ENCODE measurements at places on chromosomes 4 and X.

DNA sequence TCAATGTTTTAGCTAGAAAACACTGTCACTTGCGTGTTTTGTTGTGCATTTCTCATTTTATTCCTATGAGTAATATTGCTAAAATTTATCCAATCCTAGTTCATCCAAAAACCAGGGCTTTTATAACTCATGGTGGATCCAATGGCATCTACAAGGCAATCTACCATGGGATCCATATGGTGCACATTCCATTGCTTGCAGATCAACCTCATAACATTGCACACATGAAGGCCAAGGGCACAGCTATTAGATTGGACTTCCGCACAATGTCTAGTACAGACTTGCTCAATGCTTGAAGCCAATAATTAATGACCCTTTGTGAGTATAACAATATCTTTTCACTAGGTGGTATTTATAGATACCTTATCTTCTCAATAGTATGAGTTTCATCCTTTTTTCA lies 57.2 kb upstream of the UGT2B7 start:
- no peak for DNase-seq

- DNase-seq, result no peak
Observed at GRCh38 chr4:102328045-102328444, 17.2 kb downstream of the SLC39A8 start.

DNA sequence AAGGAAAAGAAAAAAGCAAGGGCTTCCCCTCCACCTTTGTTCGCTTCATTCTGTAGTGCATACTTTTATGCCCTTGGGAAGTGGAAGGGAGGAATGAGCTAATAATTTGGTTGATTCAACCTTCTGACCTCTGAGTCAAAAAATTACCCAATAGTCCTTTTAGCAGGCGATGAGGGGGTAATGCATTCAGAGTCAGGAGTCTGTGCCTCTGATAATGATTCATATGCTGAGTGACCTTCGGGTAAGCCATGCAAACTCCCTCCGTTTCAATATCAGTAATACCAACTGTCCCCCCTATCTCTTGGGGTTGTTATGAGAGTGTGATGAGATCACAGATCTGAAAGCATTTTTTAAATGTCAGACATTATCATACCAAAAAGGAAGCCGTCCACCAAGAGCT lies 41.6 kb upstream of the ACSL4 start:
- DNase-seq, result no peak

GRCh38 chrX:154019633-154020528 lies at the start of gene IRAK1:
Gene IRAK1, minus strand, starts transcription at chrX:154019902. Its CDS starts 90 bp downstream, at chrX:154019812.
- peak; percentile 27 for DNase-seq

DNA sequence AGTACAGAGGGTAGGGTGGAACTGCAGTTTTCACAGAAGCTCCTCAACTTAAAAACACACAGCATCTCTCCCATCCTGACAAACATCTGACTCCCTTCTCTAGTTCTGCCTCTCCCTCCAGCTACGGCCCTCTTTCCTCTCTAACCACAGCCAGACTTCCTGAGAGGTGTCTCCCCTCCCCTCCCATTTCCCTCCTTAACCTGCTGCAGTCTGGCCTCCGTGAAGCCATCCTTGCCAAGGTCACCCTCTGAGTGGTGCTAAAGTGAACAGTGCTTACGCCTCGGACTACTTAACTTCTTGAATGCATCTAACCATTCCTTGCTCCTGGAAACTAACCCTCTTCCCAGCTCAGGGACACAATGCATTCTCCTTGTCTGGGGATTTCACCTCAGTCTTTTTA lies 53.3 kb downstream of the RTL5 start:
- DNase-seq, result no peak

DNA sequence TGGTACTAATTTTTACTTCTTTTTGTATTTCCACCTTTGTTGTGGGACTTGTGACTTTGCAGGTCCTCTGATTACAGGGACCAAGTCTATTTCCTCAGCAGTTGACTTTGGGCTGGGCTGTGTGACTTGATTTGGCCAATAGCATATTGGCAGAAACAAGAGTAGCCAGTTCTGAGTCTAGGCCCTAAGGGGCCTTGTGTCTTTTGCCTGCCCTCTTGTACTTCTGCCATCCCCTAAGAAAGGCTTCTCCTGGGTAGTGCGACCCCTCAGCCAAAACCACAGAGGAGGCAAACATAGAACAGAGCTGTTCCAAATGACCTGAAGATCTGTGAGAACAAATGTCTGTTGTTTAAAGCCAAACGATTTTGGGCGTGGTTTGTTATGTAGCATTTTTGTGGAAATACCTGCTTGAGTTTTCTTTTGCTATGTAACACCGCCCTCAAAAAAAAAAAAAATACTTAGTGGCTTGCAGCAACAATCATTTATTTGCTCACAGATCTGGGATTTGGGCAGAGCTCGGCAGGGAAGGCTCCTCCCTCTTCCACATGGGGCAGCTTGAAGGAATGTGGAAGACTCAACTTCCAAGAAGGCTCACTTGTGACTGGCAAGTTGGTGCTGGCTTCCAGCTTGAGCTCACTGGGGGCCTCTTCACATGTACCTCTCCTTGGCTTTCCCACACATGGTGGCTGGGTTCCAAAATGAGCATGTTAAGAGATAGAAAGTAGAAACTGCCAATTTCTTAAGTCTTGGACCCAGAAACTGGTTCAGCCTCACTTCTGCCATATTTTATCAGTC lies 423.0 kb upstream of the CNKSR2 start:
- no peak for DNase-seq

DNA sequence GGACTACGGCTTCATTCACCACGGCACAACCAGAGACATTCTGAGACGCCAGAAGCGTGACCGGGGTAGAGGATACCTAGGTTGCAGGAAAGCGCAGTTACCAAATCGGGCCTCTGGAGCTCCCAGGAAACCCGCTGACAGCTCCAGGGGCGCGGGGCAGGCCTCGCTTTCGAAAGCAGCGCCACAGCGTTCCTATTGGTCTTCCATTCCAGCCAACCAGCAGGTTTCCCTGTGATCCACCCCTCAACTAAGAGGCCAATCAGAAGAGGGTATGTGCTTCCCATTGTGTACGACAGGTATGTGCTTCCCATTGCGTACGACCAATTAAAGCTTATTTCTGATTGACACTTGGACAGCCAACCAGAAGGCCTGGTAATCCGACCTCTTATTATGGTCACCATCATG lies 14.9 kb downstream of the SNX12 start:
- no peak for DNase-seq

DNA sequence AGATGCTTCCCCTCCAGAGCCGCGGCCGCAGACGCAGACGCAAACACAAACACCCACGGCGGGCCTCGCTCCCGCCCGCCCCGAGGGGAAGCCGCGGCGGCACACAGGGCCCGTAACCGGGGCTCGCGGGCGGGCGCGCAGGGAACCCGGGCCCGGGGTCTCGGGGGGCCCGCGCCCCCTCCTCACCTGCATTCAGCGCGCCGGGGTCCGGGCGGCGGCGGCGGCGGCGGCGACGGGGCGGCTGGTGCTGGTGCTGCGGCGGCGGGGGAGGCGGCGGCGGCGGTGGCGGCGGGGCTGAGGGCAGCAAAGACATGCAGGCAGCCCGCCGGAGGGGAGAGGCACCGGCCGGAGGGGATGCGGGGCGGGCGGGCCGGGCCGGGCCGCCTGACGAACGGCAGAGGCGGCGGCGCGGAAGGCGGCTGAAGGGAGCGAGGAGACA lies 255 bp upstream of the CNOT6L start:
- DNase-seq, result no peak

DNA sequence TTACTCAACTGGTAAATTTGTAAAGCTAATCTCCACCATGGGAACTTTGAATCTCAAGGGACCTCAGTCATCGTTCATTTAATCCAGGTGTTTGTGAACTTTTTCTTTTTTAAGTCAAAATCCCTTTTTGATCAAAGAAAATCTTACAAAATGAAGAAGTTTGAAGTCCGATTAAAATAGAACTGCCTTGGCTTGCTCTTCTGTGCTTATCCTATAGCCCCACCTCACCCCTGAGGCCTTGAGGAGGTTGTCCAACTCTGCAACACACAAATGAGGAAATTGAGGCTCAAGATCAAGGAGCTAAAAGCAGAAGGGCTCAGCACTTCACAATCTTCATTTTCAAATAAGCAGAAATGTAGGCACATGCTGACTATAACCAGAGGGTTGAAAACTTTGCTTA lies 240.3 kb upstream of the SFRP2 start:
- DNase-seq, result no peak

DNA sequence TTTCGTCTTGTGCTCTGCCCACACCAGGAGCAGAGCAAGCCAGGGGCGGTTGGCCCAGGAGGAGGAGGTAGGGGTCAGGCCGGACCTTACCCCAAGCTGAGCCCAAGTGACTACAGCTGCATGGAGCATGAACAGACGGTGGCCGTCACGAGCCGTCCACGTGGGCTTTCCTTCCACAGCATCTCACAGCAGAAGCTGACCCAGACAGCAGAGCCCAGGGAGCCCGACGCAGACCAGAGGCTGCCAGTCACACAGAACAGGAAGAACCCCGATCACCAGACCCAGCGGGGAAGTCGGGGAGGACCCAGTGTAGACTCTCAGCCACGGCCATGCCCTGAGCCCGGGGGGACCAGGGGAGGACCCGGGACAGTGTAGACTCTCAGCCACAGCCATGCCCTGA lies 58.0 kb downstream of the FAM53A start:
- no peak for DNase-seq

DNA sequence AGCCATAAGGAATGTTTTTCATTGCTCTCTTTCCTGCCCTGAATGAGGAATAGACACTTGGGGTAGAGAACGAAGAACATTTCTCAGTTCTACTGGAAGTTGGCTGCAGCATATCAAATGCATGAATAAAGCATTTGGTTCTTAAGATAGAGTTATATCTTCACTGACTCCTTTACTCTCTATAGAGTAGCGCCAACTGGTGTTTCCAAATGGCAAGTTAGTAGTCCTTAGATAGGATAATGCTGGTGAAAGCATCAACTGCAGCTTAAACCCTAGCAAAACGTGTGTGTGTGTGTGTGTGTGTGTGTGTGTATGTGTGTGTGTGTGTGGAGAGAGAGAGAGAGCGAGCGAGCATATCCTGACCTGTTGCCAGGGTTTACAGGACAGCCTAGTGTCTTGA lies 62.2 kb upstream of the FRMPD4 start:
- DNase-seq, result no peak

DNA sequence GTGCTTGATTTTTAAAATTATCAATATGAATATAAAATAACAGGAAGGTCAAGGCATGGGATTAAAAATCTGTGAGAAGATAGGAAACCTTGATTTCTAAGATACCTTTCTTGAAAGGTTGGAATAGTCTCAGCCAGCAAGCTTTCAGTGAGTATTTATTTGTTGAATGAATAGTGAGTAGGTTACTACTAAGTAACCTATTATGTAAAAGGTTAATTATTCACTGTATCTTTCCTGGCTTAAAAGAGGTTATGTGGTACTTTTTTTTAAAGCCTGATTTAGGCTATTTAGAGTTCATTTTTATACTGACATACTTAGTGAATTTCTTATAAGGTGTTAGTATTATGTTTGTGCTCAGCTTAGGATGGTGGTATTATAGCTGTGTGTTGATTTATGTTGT lies 123.5 kb downstream of the PTPN13 start:
- no peak for DNase-seq

GRCh38 chr4:98618680-98619079 lies 39.7 kb downstream of the TSPAN5 start:
- no peak for DNase-seq

GRCh38 chr4:81237791-81238190 lies 22.8 kb upstream of the PRKG2 start:
- DNase-seq, result no peak

DNA sequence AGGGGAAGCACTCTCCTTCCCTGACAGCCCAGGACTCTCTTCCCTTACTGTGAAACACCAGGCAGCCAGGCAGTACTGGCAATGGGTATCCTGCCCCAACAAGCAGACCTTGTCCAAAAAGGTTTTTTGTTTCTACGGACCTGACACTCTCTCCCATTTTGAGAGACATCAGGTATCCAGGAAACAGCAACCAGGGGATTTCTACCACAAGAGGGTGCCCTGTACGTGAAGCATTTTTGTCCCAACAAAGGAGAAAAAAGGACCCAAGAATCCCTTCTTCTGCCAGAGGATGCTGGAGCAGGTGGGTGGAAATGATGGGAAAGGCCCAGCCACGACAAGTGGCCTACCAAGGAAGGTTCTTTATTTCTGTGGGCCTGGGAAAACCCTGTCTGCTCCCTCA lies 65.7 kb upstream of the FGF13 start:
- no peak for DNase-seq

- DNase-seq, result no peak
Observed at GRCh38 chr4:6372649-6373525, 99.5 kb downstream of the PPP2R2C start.

DNA sequence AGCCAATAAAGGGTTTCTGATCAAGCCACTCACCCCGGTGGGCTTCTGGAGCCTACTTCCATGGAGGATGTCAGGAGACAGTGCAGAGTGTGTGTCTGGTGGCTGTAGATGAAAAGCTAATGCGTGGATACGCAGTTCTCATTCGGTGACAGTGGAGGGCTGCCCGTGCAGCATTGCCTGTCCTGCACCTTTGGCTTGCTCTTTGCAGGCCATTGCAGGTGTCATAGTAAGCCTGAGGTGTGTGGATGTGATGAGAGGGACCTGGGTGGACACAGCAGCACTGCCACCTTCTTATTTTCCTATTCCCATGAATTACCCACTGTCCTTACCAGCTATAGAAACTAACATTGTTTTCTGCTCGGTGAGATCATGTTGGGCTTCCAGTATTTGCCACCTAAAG lies 101.2 kb downstream of the STK32B start:
- DNase-seq, result no peak

- no peak for DNase-seq
Observed at GRCh38 chr4:141346144-141346543, 125.4 kb downstream of the ZNF330 start.

- DNase-seq, result no peak
Observed at GRCh38 chr4:74023709-74024108, 14.8 kb downstream of the CXCL3 start.

DNA sequence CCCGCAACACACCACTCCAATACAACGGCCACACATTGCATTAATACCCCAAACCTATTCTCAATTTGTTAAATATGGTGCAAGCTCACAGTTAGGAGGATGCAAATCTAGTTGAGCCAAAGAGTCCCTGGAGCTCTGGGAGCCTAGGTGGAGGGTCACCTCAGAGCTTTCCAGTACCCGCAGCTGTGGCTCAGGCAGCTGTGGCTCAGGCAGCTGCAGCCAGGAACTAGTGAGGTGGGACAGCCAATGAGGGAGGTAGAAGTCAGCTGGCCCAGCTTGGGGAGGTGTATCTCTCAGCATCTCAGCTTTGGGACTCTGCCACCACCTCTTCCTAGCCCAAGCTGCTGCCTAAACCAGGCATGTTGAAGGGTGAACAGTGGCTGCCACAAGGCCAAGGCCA lies 36.7 kb upstream of the ARHGAP6 start:
- DNase-seq, result no peak

Data from stimulated activated CD4-positive, alpha-beta T cell treated with anti-CD3 and anti-CD28 coated beads, Interleukin-1b, Interleukin-23, amount 100 ng/mL, for 4 hours (primary cell).